ENCODE measurements at places on chromosomes 16 and 17. TPM values are rescaled to one million over a fixed set of nuclear protein-coding genes. Genes with fewer than 3 reads are reported as not detected.

The PPP1R1B gene
- not detected for total RNA-seq

DNA sequence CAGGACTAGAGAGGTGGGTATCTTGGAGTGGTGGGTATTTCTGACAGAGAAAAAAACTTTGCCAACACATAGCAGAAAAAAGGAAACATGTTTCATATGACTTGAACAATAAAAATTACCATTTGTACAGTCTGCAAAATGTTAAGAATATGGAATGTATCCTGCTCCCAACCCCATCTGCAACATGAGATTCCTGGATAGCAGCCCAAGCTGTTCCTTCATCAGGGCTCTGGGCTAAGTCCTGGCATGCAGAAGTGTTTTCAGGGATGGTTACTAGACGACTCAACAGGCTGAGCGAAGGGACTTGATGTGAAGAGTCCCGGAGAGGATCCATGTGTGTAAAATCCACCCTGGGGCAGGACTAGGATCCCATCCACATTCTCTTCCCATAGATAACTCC lies 121.0 kb upstream of the IRX3 start:
- no peak for DNase-seq

The CHAD gene
- not detected for total RNA-seq

- DNase-seq = no peak
Observed at GRCh38 chr17:68498479-68499326, 13.5 kb upstream of the PRKAR1A start.

The LLGL2 gene
- 36.9 TPM for total RNA-seq

DNA sequence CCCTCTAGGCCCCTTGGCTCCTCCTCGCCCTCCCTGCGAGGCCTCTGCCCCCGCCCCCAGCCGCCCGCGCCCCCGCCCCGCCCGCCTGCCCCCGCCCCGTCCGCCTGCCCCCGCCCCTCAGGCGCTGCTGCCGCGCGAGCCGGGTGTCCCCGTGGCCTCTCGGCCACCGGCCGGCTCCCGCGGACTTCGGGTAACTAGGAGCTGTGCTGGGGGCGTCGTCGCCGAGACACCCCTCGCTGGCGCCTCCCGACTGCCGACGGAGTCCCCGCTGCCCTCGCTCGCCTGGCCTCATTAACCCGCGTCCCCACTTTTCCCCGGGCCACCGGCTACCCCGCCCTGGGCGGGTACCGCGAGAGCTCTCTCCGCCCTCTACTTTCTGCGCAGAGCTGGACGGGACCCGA lies at the start of gene TLCD1:
TSS of gene TLCD1 (minus strand) at position 8 of the 401 bp plus-strand sequence. CDS start 136 bp downstream, outside the sequence.
- peak; percentile 88 for DNase-seq

GRCh38 chr16:30533748-30534367 lies 800 bp downstream of the ZNF747 start:
- no peak for DNase-seq

The RNF222 gene
- total RNA-seq = 0.30 TPM

DNA sequence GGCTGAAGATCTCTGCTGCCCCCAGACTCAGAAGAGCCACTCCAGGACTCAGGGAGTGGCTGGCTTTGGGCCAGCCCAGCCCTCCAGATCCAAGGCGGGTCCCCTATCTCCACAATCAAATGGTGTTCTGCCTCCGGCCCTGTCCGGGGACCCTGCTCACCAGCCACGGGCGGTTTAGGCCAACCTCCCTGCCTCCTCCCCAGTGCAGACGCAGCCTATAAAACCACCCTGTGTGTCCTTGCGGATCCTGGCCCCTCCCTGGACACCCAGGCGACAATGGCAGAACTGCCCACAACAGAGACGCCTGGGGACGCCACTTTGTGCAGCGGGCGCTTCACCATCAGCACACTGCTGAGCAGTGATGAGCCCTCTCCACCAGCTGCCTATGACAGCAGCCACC lies at the start of gene SLC12A3:
TSS of gene SLC12A3 (plus strand) at position 248 of the 400 bp plus-strand sequence. CDS start at position 277, 29 bp downstream.
- no peak for DNase-seq

GRCh38 chr17:8284126-8284525 lies 4.3 kb upstream of the RANGRF start:
- no peak for DNase-seq

DNA sequence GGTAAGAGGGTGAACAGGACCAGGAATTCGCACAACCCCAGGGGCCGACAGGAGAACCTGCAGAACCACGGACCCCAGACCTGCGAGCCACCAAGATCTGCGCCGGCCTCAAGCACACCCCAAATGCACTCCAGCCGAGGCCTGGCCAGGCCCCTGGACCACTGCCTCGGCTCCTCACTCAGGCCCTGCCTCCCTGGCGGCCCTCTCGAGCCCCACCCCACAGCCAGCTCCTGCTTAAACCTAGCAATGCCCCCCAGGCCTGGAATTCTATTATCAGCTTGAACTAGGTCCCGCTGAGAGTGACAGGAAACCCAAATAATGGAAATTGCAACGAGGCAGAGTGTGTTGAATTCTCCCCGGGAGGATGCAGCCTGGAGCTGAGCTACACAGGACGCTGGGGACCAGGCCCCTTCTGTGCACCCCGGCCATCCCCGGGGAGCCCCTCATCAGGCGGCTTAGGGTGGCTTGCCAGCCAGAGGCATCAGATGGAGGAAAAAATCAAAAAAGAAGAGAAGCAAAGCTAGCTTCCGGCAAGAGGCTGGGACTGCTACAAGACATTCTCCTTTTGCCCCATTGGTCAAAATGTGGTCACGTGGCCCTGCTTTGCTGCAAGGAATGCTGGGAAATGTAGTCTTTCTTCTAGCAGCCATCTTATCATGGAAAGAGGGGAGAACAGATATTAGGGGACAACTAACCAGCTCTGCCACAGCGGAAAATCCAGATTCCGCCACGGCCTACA lies 2.4 kb upstream of the ENPP7 start:
- peak; percentile 75 for DNase-seq

GRCh38 chr16:87728026-87728425 lies 37.8 kb downstream of the KLHDC4 start:
- DNase-seq = no peak

The ODF4 gene
- not detected for total RNA-seq

The CCL15 gene
- total RNA-seq = not detected

The DPEP3 gene
- total RNA-seq = 0.54 TPM

The SMIM36 gene
- not detected for total RNA-seq

DNA sequence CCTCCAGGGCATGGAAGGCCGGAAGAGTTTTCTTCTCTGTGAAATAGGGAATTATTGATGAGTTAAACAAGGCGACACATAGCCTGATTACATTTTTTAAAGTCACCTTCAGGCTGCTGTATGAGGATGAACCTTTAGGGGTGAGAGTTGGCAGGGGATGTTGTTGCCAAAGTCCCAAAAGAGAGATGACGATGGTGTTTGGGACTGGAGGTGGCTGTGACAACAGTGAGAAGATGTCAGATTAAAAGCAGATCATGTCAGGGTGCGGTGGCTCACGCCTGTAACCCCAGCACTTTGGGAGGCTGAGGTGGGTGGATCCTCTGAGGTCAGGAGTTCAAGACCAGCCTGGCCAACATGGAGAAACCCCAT lies 16.8 kb upstream of the ASGR2 start:
- no peak for DNase-seq

GRCh38 chr16:83058376-83058775 lies 431.6 kb downstream of the CDH13 start:
- DNase-seq = no peak

GRCh38 chr17:79082311-79083190 lies 7.9 kb downstream of the ENGASE start:
- DNase-seq = peak; percentile 73

DNA sequence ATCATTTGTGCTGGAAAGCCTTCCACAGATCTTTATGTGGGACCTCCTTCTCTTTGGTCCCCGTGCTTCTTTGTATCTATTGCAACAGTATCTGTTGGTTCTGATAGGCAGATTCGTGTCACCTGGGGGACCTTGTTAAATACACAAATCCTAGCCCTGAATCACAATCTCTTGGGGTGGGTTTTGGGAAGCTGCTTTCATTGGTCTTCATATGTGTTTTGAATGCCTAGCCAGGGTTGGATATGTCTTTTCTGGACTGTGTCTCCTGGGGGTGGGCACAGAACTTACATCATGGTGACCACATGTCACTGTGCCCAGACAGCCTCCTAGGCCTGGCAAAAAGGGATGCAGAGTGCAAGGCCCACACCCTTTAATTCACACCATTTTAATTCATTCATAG lies 81.0 kb upstream of the HNF1B start:
- no peak for DNase-seq

The SLC9A5 gene
- 4.5 TPM for total RNA-seq

The ATF7IP2 gene
- 32.9 TPM for total RNA-seq

The EXOC3L1 gene
- not detected for total RNA-seq

DNA sequence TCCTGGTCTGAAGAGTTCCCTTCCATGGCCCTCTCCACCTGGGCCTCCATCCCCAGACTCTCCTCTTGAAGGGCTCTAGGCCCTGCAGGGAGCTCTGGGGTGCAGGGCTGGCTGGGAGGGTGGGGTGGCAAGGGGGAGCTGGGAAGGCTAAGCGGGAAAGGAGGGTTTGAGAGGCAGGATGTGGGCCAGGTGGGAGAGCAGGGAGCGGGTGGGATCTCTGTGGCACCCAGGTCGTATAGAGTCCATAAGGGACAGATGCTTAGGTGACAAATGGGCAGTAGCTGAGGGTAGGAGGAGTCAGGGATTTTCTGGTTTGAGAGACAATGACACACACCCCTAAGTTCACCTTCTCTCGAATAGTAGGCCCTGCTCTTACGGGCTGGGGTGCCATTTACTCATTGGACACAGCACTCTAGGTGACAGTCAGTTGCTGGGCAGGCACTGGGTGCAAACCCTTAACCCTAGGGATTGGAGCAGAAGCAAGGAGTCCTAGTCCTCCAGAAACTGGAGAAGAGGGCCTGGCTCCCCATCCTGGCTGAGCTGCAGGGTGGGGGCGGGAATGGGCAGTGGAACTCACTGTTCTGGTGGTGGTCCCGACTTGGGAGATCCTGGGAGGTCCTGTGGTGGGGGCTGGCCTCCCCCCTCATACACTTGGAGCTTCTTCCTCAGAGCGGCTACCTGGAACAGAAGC lies 15.3 kb downstream of the KIF18B start:
- peak; percentile 15 for DNase-seq

GRCh38 chr16:74749291-74750055 lies 25.1 kb downstream of the FA2H start:
- no peak for DNase-seq

GRCh38 chr17:32118835-32119234 lies 23.5 kb upstream of the RHOT1 start:
- no peak for DNase-seq

The TBC1D3I gene
- 0.78 TPM for total RNA-seq

All from activated naive CD8-positive, alpha-beta T cell treated with anti-CD3 and anti-CD28 coated beads, Interleukin-2, amount 10 ng/mL, durations not matched to agents 7 days and 5 days (primary cell).